Stimulated activated CD4-positive, alpha-beta T cell treated with anti-CD3 and anti-CD28 coated beads, TNF-alpha, amount 100 ng/mL, for 48 hours (primary cell): ENCODE measurements at places on chromosomes 5 and 9.

DNA sequence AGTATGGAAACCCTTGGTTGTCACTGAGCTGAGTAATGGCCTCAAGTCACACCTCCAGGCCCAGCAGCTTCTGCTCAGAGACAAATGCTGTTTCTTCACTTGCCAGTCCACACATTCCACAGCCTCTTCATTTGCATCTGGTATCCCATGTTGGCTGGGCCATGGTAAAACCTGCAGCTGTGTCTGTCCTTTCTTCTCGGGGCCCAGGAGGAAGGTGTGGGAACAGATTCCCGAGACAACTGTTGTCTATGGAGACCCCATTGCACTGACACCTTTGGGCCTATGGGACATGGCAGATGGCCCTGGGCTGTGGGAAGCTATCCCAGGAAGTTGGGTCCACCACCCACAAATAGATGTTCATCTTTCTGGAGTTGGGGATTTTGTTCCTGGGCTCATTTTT, 85.1 kb downstream of the MACROH2A1 start:
- no peak for DNase-seq

- DNase-seq = no peak
Observed at GRCh38 chr9:89754193-89754592, 149.4 kb downstream of the GADD45G start.

- no peak for DNase-seq
Observed at GRCh38 chr5:139664086-139664693, 16.0 kb downstream of the CXXC5 start.

DNA sequence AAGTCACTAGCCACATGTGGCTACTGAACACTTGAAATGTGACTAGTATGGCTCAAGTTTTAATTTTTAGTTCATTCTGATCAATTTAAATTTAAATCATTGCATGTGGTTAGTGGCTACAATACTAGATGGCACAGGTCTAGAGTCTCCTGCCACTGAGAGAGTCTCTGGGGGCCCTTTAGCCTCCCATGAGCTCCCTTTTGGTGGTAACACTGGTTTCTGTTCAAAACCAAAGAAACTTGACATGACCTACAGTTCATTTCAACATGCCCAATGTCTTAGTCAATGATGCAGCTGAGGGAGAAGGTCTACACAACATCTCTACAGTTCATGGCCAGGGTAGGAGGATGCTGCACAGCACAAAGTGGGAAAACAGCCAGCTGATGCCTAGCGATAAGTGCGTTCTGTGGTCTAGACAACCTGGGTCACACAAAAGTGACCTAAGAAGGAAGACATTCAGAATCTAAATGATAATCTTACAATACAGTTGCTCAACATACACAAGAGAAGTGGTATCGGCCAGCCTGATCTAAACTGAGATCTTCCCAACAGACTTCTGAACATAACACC, 121.0 kb downstream of the AUH start:
- no peak for DNase-seq

DNA sequence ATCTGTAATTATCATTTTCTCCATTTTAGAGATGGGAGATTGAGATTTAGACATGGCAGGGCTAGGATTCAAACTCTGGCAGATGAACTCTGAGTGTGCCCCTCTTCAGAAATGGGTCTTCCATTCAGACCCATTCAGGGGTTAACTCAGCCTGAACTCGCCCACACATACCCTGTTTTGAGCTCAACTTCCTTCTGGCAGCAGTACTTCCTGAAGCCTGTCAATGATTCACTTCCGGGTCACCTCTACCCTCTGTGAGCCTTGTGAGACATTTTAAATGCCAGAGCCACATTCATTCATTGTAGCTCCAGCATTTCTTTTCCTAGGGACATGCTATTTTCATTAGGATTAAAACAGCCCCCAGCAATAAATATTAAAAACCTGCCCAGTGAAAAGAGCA, 209.3 kb upstream of the SLC24A2 start:
- DNase-seq = no peak

- DNase-seq = no peak
Observed at GRCh38 chr9:99181621-99182020, 40.1 kb downstream of the ALG2 start.

DNA sequence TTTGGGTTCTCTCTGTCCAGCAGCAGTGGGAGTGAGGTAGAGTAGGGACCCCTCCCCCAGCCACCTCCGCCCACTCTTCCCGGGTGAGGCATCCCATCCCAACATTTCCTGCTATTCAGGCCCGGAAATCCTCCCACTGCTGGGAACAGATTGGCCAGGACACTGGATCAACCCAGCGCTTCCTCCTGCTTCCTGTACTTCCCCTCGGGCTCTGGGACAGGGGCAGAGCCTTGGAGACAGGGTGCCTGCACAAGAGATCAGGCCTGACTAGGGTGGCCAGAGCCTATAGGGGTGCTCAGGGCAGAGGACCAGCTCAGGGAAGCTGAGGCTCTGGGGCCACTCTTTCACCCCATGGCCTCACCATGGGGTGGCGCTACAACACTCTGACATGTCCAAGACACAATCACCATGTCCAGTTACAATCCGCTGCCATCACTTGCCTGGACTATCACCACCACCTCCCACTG, 14.5 kb downstream of the SH2D3C start:
- no peak for DNase-seq

GRCh38 chr5:96459313-96460121, 26.5 kb upstream of the PCSK1 start:
- DNase-seq = no peak

DNA sequence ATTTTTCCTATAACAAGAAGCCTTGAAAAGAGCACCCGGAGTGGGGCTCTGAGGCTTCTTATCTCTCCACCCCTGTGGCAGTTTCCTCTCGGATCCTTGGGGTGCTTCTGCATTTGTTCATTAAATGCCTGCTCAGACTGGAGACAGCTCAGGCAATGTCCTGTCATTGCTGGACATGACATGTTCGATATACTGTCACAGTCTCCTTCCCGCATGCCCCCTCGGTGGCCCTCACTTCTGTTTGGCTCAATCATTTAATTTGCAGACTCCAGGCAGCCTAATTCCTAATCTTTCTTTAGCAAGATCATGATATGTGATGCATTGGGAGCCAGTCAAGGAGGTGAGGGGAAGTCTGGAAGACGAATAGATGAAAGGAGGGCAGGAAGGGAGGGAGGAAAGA, 37.5 kb upstream of the CPEB4 start:
- DNase-seq = no peak

GRCh38 chr9:11241779-11242178, 629.0 kb upstream of the PTPRD start:
- no peak for DNase-seq

- DNase-seq = no peak
Observed at GRCh38 chr9:113954591-113954990, 78.5 kb downstream of the ZNF618 start.

DNA sequence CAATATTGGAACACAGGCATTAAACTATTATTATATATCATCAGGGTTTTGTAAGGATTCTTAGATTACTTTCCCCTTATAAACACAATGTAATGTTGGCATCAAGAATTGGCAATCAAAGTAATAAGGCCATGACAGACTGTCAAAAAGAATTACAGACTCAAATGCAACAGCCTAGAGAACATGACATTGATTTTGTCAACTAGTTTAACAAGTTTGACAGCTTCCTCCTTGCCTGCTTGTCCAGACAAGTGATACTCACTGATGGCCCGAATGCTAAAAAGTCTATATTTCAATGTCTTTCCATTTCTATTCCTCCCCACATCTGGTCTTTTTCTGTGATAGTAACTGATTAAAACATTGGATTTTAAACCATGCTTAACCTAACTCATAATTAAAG, 6.4 kb upstream of the ANKRD31 start:
- DNase-seq = no peak
